ENCODE measurements at places on chromosomes 1 and 21.
A peak's percentile ranks its signal among the peaks of the same experiment; 100 is the strongest.

DNA sequence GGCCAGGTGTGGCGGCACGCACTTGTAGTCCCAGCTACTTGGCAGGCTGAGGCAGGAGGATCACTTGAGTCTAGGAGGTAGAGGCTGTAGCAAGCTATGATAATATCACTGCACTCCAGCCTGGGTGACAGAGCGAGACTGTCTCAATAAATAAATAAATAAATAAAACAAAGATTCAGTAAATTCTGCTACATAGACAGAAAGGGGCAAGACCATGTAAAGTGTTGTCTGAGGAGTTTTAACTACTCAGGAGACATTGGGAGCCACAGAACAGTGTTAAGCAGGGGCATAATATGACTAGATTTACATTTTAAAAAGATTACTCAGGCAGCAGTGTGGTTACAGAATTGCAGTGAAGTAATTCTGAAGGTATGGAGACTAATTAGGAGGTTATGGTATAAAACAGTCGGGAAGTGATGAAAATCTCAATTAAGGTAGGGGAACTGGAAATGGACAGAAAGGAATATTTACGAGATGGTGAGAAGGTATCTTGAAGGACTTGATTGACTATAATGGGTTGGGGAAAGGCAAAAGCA is 94.7 kb downstream of the ATP1B1 start:
- DNase-seq: no peak

DNA sequence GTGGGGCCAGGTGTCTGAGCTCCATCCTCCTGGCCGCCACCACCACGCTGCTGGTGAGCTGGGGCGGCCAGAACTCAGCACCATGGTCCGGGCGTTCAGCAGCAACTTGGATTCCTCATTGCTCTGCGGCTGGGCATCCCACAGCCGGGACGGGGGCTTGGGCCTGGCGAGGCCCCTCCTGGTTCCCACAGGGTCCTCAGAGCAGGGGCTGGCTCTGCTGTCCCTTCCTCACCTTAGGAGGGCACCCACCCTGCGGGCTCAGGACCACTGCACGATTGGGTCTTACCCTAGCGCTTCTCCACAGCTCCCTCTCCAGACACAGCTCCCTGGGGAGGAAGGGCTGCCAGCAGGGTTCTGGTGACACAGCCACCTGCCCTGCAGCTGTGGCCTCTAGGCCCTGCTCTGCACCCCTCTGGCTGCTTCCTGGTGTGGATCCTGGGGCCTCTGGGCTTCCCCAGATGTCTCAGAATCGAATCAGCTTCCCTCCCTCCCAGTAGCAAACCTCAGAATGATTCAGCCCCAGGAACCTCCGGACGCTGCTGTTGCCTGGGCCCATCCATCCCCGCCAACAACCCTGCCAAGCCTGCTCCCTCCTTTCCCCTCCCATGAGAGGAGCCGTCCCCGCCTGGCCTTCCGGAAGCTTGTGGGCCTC is 25.0 kb downstream of the CRYAA start:
- DNase-seq: no peak

GRCh38 chr1:107058245-107059032 is 2.0 kb downstream of the PRMT6 start:
- no peak for DNase-seq

- peak; percentile 95 for DNase-seq
Measured at GRCh38 chr1:101112051-101112780, 86.6 kb upstream of the DPH5 start.

GRCh38 chr1:1024149-1024770 is 4.3 kb downstream of the AGRN start:
- no peak for DNase-seq

- no peak for DNase-seq
Measured at GRCh38 chr1:230869500-230869899, 1.2 kb upstream of the C1orf198 start.

- DNase-seq: no peak
Measured at GRCh38 chr1:20361805-20362381, 71.2 kb downstream of the VWA5B1 start.

GRCh38 chr1:7491109-7491817 is 279.8 kb upstream of the VAMP3 start:
- DNase-seq: no peak

GRCh38 chr1:57599236-57599994 is 175.6 kb upstream of the DAB1 start:
- DNase-seq: no peak

- no peak for DNase-seq
Measured at GRCh38 chr1:65668368-65668767, 124.3 kb upstream of the PDE4B start.

GRCh38 chr1:163035446-163036249 is 33.5 kb upstream of the RGS4 start:
- no peak for DNase-seq

DNA sequence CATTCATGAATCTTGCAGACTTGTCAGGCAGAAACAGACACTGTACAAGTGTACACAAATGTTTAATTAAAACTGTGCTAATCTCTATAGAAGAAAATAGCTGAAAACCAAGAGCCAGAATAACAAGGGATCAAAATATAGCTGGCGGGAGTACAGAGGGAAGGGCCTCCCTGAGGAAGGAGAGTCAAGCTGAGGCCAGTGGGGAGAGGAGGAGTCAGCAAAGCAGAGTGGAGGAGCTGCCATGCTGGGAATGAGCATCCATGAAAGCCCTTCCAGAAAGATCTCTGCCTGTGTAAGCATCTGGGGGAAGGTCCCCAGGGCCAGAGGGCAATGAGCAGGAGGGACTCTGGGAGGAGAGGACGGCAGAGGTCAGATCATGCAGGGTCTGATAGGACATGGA is 15.1 kb downstream of the SLAMF8 start:
- DNase-seq: no peak

DNA sequence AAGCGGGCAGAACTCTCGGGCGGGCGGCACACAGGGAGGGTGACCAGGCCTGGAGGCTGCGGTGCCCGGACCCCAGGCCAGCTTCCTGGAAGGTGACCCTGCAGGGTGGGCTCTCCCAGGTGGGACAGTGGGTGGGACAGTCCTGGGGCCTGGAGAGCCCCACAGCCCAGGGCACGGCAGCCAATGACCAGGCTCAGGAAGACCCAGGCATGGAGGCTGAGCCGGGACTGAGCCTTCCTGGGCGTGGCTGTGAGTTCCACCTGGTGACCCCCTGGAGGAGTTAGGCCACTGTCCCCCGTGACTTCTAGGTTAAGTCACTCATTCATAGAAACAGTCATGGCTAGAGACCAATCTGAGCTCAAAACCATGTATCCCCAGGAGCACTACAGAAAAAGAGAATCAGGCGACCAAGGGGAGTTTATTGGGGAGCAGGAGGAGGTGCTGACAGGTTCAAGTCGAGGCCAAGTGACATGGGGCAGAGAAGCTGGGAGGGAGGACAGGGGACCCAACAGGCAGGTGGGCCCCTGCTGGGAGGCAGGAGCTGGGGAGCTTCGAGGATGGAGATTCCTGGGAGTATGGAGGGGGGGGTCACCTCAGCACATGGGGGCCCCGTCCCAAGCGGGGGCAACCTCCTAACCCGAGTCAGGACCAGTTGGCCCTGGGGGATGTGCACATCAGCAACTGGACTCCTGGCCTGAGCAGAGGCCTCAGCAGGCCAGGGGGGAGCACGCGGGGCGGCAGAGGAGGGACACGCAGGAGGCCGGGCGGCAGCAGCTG is 1.2 kb downstream of the KRTAP10-5 start:
- DNase-seq: no peak

GRCh38 chr1:64392109-64392508 is 77.8 kb upstream of the CACHD1 start:
- no peak for DNase-seq

DNA sequence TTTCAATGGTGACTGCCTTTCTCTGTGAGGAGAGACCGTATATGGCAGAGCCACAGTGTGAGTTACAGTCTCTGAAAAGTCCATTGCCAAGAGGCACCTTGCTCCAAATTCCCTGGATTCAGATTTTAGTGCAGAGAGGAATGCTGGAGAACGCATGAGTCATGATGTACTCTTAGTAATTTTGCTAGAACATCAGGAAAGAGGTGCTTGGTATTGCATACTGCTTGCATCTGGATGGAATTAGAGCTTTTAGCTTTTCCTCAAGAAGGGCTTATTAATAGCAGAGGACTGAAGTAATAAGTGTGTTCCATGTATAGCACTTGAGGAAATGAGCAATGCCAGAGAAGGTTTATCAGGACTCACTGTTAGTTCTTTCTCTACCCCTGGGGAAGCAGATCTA is 40.5 kb upstream of the AKT3 start:
- DNase-seq: no peak

GRCh38 chr1:4003846-4004505 is 103.9 kb upstream of the C1orf174 start:
- DNase-seq: no peak

DNA sequence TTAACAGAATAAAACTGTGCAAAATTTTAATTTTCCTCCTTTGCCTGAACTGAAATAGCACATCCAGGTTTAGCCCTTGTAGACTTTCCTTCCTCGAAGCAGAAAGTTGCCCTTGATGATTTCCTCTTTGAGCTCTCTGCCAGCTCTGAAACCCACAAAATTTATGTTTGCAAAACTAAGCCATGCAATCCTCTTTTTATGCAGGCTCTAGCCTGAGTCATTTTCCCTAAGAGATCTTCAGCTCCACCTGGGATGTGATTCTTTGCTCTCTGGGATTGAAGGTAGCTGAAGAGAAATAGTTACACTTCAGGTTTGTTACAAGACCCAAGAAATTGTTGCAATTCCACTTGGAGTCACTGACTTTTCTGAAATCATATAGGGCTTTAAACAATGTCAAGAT is 1.4 kb upstream of the F3 start:
- DNase-seq: no peak

GRCh38 chr1:30359539-30360220 is 363.7 kb downstream of the MATN1 start:
- no peak for DNase-seq

GRCh38 chr1:177940682-177941081 is 29.2 kb downstream of the SEC16B start:
- DNase-seq: no peak

GRCh38 chr1:28378906-28379305 is 9.4 kb downstream of the PHACTR4 start:
- DNase-seq: no peak

DNA sequence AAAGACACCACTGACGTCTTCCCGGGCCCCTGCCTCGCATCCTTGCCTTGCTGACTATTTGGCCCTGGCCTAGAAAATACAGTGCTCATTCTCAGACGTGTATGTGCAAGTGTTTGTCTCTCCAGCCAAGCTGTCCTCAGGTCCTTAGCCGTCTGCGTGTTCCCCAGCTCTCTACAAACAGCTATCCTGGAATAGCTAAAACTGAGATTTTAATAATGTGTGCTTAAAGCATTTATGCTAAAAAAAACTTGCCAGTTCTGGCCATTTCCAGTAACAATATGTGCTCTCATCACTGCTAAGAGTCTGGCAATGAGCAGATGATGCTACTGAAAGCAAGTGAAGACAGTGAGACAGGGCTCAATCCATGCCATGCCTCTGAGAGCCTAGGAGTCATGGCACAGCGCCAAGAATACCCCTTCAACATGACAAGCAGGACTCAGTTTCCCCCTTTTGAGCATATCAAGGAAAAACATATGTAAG is 55.7 kb downstream of the IRF2BP2 start:
- no peak for DNase-seq

GRCh38 chr1:234704106-234704887 is 94.3 kb upstream of the IRF2BP2 start:
- DNase-seq: no peak

DNA sequence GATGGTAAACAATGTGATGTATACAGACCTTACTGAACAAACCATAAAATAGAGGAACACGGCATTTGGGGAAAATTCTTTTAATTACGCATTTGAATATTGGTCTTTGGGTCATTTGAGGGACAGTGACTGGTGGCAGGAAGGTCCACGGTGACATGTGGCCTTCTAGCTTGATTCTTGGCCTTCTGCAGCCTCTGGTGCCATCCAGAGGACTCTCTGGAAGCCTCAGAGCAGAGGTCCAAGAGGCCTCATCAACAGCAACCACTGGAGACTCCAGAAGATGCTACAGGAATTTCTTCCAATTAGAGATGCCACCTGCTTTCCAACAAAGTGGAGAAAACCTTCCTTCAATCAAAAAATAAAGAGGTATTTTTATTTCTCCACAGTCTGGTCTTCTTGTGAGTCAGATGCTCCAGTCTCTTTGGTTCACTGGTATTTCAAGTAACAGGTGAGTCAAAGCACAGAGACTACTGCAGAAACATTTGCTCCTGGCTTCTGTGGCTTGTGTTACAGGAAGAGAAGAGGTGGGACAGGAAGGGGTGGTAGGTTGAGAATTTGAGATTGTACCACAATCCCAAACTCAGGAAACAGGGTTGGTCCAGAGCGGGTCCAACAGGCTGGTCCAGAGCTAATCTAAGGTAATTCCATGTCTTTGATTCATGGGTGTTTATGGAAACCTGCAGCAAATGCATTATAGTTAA is 2.7 kb upstream of the F5 start:
- DNase-seq: no peak

DNA sequence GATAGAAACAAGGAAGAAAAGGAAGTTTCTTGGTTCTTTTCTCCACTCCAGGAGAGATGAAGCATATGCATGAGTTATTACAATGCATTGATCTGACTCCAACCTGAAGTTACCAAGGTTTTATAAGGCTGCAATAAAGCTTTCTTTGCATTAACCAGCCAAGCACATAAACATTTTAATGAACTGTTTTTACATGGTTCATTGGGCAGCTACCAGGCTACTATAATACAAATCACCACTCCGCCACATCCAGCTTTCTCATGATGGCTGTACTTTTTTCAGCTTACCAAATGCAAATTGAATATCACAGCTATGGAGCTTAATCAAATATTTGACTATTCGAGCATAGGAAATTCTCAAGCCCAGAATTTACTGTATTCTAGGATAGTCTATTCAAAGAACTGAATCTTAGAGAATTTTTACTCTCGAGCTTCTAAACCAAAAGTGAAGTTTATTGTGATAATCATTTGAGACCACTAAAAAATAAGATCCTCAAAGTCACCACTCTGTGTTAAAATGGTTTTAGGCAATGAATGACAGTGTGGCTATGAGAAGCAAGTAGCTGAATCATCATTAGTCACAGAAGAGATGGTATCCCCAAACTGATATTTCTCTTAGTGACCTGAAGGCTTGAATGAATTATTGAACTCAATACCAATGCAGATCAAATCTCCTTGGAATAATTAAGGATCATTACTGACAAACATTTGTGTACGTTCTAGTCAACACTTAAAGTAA is 58.6 kb upstream of the ZNF281 start:
- no peak for DNase-seq

GRCh38 chr1:215595231-215595630 is 28.1 kb downstream of the KCTD3 start:
- no peak for DNase-seq

GRCh38 chr1:7553042-7553690 is 217.9 kb upstream of the VAMP3 start:
- DNase-seq: no peak

Measured in CD4-positive, alpha-beta T cell treated with Interleukin-4 for 1 hour (primary cell).